ENCODE measurements at places on chromosomes 7 and 10.

GRCh38 chr7:266851-267840 lies 22.8 kb upstream of the FOXL3 start:
- no peak for DNase-seq

DNA sequence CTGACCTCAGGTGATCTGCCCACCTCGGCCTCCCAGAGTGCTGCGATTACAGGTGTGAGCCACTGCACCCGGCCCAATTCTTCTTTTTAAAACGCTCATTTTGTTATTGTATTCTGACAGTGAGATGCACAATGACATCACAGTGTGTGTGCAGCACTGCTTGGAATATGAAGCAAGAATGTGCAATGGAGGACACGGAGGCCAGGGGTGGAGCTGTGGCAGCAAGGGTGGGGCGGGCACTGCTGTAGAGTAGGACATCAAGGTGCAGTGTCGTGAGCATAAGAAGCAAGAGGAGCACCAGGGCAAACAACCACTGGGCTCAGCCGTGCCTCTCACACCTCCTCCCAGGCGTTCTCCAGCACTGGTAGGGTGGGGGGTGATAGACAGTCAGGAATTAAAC lies 26.8 kb upstream of the GRID1 start:
- DNase-seq: no peak

DNA sequence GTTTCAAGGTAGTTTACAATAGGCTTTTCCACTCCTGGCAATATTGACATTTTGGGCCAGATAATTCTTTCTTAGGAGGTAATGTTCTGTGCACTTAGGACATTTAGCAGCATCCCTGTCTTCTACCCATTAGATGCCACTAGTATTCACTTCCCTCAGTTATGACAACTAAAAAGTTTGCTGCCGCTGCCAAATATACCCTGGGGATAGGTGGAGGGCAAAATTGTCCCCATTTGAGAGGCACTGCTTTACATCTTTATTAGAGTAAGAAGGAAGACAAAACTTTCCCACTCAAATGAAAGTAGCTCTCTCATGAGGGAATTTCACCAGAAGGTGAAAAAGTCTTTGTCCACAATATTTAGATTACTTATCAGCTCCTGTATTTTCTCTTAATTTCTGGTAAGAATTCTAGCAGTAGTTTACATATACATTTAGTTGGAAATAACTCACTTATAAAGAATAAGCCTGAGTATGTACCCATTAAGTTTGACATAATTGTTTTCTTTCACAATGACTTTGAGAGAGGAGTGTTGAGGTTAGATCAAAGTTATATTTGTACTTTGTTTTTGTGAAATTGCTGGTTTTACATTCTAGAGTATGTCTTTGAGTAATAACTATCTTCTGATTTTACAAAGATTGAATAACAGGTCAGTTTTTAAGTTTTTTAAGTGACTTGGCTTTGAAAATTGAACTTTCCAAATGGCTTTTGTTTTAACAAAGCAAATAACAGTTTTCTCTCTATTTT lies 46.0 kb downstream of the HELLS start:
- no peak for DNase-seq

DNA sequence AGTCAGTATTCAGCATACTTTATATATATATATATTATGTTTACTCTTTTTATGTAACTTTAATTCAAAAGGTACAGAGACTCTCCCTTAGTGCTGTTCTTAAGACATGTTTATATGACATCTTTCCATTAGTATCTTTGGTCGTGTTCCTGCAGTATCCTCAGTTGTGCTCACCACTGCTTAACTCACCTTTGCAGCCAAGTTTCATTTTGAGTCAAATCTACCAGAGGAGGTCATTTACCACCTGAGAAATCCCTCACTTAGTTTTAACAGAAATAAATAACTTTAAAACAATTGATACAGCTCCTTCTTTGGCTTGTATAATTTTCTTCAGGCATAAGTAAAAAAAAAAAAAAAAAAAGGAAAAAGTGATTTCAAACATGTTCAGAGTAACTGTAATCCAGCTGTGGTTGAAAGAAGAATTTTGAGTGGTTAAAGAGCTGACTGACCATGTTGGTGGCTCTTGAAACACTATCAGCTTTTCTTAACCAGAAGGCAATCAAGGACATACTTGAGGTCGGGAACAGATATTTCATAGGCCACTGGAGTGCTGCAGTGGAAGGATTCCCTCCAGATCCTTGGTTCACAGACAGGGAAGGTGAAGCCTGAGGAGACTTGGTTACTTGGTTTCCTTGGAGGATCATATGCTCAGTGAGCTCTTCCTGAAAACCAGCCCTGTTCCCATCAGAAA lies 116.8 kb downstream of the AUTS2 start:
- no peak for DNase-seq
